ENCODE measurements at places on chromosomes 16 and 17. TPM values are rescaled to one million over a fixed set of nuclear protein-coding genes. Genes with fewer than 3 reads are reported as not detected.

- DNase-seq = no peak
Measured at GRCh38 chr16:48335961-48336360, 49.3 kb downstream of the SIAH1 start.

DNA sequence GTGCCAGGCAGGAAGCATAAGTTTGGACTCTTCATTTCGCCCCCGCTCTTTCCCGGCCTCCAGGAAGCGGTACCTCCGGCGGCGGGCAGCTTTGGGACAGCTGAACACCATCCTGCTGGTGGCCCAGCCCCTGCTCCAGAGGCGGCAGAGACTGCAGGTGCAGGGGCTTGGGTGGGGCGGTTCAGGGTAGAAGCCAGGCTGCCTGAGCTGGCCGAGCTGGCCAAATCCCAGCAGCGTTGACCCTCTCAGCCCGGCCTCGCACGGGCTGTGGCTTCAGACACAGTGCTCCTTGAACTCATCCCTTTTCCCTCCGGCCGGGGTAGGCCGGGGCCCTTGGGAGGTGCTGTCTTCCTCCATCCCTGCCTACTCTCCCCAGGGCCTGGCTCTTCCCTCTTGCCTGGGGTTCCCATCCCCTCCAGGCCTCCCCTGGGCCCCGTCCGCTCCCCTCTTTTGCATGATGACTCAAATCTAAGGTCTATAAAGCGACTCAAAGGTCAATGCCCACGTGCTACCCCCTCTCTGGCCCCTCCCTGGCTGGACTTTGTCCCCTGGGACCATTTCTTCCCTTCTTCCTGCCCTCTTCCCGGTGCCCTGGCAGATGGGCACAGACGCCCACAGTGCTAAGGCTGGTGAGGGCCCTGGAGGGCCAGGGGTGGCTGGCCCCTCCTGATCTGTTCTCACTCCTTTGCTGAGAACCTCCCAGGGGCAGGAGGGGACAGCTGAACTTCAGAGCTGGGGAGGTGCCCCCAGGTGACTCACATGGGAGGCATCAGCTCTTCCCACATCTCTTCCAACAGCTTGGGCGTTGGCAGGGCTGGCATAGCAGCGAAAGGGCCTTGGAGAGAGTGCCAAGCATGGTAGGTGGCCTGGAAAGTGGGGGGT, 22.7 kb downstream of the MYO15B start:
- no peak for DNase-seq

DNA sequence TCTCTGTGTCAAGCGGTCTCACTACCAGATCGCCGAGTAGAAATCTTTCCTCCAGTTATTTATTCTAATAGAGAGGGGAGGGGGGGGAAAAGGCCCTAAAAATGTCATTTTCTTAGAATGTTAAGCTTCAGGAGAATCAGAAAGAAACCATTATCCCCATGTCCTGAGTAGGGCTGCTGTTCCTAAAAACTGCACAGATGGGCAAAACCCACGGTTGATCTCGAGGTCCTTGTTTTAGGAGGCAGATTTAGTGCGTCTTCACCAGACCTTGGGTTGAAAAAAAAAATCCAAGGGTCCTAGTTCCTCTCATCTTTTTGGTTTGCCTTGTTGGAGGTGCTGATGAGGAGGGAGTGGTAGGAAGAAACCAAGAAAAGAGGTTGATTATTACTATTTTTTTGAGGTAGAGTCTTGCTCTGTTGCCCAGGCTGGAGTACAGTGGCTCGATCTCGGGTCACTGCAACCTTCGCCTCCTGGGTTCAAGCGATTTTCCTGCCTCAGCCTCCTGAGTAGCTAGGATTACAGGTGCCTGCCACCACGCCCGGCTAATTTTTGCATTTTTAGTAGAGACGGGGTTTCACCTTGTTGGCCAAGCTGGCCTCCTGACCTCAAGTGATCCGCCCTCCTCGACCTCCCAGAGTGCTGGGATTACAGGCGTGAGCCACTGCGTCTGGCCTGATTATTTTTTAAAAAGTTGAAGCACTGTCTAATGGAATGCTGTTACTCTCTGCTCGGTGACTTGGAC, 1.4 kb downstream of the CBFB start:
- DNase-seq = no peak

- no peak for DNase-seq
Measured at GRCh38 chr17:5976251-5976650, 93.9 kb upstream of the WSCD1 start.

GRCh38 chr17:19641687-19642372, 6.7 kb upstream of the ALDH3A2 start:
- DNase-seq = no peak

GRCh38 chr16:349211-349610, 3.3 kb downstream of the AXIN1 start:
- no peak for DNase-seq

DNA sequence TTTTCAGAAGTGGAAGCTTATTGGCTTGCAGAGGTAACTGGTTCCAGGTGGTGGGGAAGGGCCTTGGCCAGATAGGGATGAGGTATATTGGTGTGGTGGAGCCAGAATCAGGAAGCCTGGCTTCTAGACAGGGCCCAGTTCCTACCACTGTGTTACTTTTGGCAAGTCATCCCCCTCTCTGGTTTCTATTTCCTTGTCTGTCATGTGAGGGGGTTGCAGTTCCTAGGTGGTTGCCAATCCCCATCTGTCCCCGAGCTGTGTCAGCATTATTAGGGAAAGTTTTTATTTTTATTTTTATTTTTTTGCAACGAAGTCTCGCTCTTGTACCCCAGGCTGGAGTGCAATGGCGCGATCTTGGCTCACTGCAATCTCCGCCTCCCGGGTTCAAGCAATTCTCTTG, 3.0 kb downstream of the SMCR8 start:
- no peak for DNase-seq

GRCh38 chr17:11331547-11332513, 90.8 kb downstream of the SHISA6 start:
- no peak for DNase-seq

DNA sequence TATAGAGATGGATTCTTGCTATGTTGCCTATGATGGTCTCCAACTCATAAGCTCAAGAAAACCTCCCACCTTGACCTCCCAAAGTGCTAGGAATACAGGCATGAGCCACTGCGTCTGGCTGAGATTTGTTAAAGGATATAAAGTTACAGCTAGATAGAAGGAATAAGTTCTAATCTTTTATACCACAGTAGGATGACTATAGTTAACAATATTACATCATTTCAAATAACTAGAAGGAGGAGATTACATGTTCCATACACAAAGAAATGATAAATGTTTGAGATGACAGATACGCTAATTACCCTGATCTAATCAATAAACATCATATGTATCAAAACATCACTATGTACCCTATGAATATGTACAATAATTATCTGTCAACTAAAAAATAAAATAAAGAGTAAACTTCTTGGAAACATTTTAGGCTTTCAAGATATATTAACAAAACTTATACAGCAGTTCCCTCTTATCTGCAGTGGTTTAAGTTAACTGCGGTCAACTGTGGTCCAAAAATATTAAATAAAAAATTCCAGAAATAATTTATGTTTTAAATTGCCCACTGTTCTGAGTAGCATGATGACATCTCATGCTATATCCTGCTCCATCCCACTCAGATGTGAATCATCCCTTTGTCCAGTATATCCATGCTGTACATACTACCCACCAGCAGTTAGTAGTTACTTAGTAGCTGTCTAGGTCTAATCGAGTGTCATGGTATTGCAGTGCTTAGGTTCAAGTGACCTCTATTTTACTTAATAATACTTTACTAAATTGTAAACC, 129.2 kb upstream of the NACA2 start:
- no peak for DNase-seq

DNA sequence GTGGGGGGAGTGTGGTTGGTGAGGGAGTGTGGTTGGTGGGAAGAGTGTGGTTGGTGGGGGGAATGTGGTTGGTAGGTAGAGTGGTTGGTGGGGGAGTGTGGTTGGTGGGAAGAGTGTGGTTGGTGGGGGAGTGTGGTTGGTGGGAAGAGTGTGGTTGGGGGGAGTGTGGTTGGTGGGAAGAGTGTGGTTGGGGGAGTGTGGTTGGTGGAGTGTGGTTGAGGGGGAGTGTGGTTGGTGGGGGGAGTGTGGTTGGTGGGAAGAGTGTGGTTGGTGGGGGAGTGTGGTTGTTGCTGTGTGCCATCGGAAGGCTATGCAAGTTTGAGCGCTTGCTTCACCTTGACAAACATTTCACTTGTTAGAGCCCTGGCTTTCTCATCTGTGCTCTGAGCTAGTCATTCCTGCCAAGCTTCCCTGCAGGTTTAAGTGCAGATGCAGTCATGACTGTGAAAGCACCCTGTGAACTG, 20.1 kb downstream of the MINK1 start:
- no peak for DNase-seq

DNA sequence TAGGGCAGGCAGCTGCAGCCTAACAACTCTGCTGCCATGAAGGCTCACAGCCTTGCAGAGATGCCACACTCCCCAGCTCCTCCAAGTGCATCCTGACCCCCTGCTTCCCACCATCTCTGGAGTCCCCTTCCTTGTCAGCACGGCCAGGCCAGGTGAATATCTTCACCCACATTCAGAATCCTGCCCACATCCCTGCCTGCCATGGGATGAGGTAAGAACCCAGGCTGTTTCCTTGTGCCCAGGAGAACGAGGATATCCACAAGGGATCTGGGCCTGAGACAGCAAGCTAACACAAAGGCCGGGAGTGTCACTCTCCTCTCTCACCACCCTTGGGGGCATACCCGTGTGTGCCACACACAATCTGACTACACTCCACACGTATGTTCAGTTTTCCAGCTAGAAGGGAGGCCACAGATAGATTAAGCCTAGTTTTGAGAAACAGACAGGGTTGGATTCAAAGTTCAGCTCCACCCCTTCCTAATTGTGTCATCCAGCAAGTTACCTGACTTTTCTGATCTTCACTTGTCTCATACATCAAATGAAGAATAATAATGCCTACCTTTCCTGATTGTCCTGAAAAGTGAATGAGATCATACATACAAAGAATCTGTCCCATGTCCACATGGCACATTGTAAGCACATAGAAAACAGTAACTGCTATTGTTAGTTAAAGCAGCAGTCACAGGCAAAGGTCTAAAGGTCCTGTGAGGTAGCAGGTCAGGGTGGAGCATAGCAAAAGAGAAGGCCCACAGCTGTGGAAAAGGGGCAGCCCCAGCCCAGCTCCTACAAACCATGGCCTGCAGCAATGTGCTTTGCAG, 17.4 kb upstream of the SUPT4H1 start:
- no peak for DNase-seq

- no peak for DNase-seq
Measured at GRCh38 chr16:17289674-17290635, 180.8 kb downstream of the XYLT1 start.

DNA sequence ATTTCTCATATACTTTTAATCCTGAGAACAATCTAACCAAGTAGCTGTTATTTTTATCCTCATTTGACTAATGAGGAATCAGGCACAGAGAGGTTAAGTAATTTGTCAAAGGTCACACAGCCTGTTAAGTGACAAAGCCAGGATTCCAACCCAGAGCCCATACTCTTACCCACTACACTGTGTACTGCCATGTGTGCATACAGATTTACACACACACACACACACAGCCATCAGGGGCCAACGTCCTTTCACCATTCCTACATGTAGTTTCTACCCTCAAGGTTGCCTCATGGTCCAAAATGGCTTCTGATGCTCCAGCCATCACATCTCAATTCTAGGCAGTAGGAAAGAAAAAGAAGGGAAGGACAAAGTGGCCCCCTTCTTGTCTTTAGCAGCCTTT, 22.1 kb downstream of the TMEM186 start:
- DNase-seq = no peak

DNA sequence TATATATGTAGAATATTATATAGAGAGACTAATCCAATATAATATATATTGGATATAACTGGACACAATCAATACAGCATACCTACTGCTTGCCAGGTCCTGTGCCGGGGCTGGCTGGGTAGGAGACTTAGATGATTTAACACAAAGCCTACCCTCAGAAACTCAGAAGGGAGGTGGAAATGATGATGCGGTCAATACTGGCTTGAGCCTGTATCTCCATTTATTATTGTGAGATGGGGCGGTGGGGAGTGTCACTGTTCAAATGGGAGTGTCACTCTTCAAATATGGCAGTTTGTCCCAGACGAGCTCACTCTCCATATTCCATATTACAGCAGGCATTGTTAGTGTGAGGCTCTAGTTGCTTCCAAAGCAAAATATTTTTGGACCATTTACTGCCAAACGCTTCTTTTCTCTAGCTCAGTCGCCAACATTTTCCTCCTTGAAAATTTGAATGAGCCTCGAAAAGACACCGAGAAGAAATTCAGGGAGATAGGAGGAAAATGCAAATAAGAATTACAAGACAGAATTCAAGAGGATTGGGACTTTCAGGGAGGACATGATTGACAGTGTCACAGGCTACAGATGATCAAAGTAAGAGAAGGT, 70.7 kb downstream of the WSCD1 start:
- no peak for DNase-seq

DNA sequence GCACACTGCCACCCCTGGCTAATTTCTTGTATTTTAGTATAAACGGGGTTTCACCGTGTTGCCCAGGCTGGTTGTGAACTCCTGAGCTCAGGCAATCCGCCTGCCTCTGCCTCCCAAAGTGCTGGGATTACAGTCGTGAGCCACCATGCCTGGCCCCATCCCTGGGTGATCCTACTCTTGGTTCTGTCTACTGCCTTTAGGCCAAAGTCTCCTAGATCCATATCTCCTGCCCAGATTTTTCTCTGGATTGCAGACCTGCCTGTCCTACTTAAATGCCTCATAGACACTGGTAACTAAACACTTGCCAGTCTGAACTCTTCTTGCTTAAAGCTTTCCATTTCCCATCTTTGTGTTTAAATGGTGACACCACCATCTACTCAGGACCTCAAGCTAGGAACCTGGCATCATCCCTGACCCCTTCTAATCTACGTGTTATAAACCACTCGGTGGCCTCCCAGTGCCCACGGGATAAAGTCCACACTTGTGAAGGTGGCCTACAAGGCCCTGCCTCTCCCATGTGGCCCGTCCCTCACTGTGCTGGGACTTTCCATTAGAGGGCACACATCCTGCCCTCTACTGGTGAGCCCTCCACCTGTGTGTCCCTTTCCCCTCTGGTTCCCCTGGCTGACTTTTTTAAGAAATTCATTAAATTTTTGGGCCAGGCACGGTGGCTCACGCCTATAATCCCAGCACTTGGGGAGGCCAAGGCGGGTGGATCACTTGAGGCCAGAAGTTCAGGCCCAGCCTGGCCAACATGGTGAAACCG, 51.1 kb downstream of the USP43 start:
- no peak for DNase-seq

GRCh38 chr17:4881761-4882555, 17.4 kb upstream of the C17orf107 start:
- no peak for DNase-seq

The ADAP2 gene
- 8.0 TPM for total RNA-seq

The SGCA gene
- total RNA-seq = not detected

The NT5C gene
- 18.1 TPM for total RNA-seq

The LAT gene
- 0.62 TPM for total RNA-seq

The GPR139 gene
- total RNA-seq = 1.4 TPM

The ASPA gene
- 1.4 TPM for total RNA-seq

The C16orf92 gene
- not detected for total RNA-seq

The HAS3 gene
- total RNA-seq = 6.6 TPM
